ENCODE measurements at places on chromosomes 5 and 9. TPM values are rescaled to one million over a fixed set of nuclear protein-coding genes. Genes with fewer than 3 reads are reported as not detected.

DNA sequence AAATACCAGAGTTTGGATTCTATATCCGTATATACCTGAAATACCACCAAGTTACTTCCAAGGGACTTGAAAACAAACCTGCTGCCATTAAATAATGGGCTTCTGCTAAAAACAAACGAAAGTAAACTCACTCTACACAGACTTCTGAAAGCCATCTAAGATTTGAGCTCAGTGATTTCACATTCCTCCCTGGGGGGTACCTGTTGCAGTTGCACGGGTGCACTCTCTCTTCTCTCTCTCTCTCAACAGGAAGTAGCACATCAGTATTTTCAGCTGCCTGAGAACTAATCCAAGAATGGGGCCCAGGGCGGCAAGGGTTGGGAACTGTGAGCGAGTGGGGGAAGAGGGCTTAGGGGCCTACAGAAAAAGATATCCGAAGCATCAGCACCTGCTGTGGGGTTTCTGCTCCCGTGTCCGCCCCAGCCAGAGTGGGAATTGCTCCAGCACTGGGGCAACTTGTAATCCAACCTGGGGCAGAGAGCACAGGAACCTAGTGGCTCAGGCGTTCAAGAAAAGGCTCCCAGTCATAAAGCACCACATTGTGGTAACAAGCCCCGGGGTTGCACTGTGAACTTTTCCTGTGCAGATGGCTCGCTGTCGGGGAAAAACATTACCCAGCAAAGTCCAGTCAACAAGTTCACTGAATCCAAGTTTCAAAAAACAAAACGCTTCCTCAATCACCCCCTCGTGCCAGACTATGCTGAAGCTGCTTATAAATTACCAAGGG is 99.8 kb downstream of the EFNA5 start:
- DNase-seq, result peak; percentile 98

- no peak for DNase-seq
Measured at GRCh38 chr9:38344566-38345324, 47.8 kb upstream of the ALDH1B1 start.

DNA sequence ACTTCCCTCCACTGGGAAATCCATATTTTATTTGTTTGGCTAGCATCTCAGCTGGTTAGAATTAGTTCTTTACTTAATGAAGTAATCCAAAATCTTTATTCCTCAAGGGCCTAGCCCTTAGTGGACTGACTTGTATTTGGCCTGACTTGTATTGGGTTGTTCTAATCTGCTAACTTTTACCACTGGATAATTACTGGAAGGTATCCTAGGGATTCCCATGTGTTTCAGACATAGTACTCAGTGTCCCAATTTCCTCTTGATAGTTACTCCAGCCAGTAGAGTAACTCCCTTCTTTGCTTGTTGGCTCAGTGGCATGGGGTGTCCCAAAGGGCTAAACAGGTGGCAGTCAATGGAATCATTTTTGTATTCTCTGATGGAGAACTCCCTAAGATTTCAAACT is 156.0 kb downstream of the DCP2 start:
- no peak for DNase-seq

- DNase-seq, result peak; percentile 60
Measured at GRCh38 chr5:151924564-151925301, at the start of gene GLRA1. Gene GLRA1, minus strand, starts transcription at chr5:151924851. Its CDS starts 302 bp downstream, at chr5:151924549.

DNA sequence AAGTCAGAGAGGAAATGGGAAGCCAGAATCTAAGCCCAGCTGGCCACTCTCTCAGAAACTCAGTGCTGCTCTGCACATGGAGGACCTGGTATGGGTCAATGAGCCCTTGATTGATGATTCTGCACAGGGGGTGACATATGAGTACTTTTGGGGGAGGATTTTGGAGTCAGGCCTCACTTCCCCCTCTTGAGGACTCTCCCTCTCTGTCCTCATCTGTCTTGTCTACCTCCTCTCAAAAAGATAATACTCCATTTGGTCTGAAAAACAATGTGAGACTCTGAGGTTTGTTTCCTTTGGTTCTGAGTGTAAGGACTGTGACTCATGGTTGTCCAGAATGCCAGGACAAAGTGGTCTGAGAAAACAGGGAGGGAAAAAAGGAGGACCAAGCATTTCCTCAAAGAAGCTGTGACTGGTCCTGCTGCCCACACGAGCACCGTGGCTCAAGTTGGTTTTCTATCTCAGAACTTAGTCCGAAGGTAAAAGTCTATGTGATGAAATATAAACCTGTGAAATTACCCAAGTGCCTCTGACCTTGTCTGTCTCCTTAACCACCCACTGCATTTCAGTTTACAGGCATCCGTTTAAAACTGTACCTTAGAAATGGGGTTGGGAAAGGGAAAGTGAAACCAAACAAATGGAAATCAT is 11.1 kb downstream of the TTC39B start:
- DNase-seq, result no peak

GRCh38 chr5:1720396-1721110 is 79.1 kb downstream of the MRPL36 start:
- DNase-seq, result no peak

GRCh38 chr5:39257554-39257953 is 38.2 kb upstream of the FYB1 start:
- no peak for DNase-seq

GRCh38 chr9:129415942-129416651 is 204.8 kb downstream of the C9orf50 start:
- DNase-seq, result no peak

DNA sequence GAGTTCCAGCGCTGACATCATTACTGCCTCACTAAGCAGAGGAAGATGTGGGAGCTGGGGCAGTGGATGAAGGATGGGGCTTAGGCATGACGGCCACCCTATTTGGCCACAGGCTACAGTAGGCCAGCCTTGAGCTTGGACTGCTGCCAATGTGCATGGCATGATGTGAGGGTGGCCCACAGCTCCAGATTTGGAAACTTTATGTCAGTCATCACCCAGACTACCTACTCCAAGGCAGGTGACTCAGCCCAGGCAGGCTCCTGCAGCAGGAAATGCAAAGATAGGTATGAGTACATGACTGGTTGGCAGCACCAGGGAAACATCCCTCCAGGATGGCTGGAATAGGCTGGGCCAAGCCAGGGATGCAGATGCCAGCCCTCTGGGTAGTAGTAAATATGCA is 303.6 kb downstream of the SPOCK1 start:
- DNase-seq, result no peak

- DNase-seq, result no peak
Measured at GRCh38 chr9:8684978-8685708, 885.6 kb upstream of the DMAC1 start.

- DNase-seq, result no peak
Measured at GRCh38 chr5:180119031-180119902, 47.7 kb upstream of the RNF130 start.

GRCh38 chr5:96655085-96655484 is 7.1 kb upstream of the CAST start:
- no peak for DNase-seq

GRCh38 chr5:123344816-123345426 is 78.3 kb downstream of the CEP120 start:
- peak; percentile 16 for DNase-seq

- no peak for DNase-seq
Measured at GRCh38 chr9:17064558-17064957, 70.3 kb upstream of the CNTLN start.

DNA sequence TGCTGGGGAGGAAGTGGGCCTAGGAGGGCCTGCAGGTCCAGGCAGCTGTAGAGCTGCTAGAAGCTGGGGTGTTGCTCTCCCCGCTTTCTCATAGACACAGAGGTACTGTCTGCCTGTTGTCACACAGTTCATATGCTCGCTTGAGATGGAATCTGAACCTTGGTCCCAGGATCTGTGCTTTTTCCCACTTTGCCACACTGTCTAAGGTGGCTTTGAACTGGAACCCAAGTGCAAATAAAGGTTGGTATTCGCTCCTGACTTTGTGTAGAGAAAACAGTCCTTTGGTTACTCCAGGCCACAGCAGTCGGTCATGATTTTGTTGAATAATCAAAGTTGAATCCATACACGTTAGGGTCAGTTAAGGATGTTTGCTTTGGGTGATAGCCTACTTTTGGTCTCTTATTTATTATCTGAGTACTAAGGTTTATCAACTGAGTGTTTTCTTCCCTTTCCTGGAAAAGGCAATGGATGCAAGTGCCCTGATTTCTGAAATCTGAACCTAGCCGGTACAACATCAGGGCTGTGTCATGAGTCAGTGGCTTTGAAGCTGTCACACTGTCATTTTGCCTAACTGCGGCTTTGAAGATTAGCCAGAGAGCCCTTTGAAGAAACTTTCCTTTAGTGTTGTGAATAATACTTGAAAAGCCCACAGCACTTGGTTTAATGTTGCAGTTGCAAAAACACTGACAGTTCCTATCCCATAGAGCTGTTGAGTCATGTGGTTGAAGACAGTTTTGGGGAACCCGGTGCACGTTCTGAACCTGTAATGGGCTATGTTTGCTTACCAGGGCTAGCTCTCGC is 41.3 kb downstream of the HABP4 start:
- no peak for DNase-seq

DNA sequence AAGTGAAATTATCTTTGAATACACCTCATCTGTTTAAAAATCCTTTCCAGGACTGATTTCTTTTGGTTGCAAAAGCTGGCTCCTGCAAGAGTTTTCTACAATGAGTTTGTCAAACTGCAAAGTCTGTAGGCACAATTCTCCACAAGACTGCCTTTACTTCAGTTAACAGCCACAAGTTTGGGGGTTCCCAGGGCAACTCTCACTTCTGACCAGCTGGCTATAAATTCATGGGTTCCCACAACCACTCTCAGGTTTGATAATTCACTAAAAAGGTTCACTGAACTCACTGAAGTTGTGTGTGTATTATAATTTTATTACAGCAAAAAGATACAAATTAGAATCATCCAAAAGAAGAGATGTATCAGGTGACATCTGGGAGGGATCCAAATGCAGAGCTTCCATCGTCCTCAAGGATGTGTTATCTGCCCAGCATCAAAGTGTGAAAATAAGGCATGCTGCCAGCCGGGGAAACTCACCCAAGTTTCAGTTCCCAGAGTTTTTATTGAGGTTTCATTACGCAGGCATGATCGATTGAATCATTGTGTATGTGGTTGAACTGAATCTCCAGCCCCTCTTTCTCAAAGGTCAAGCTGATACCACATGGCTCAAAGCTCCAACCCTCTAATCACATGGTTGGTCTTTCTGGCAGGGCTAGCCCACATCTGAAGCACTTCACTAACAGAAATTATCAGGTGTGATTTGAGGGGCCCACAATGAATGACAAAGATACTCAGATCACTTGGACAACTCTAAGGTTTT is 19.0 kb upstream of the PSIP1 start:
- no peak for DNase-seq

SLC6A7 gene
- total RNA-seq, result not detected

RASEF gene
- total RNA-seq, result under 0.01 TPM

ST8SIA4 gene
- 7.2 TPM for total RNA-seq

TRAF2 gene
- 21.9 TPM for total RNA-seq

PRRT1B gene
- total RNA-seq, result not detected

TMEM174 gene
- not detected for total RNA-seq

MAP1B gene
- 39.3 TPM for total RNA-seq

LHX3 gene
- not detected for total RNA-seq

PCDH12 gene
- total RNA-seq, result 22.9 TPM

FGF18 gene
- not detected for total RNA-seq

LTC4S gene
- total RNA-seq, result 0.39 TPM
